Activated T-cell treated with anti-CD3 and anti-CD28 coated beads, Interleukin-2, amount 50 U/mL, for 72 hours (primary cell): ENCODE measurements at places on chromosomes 7 and 10.

- DNase-seq, result no peak
Measured at GRCh38 chr7:8214244-8214824, 47.6 kb downstream of the ICA1 start.

DNA sequence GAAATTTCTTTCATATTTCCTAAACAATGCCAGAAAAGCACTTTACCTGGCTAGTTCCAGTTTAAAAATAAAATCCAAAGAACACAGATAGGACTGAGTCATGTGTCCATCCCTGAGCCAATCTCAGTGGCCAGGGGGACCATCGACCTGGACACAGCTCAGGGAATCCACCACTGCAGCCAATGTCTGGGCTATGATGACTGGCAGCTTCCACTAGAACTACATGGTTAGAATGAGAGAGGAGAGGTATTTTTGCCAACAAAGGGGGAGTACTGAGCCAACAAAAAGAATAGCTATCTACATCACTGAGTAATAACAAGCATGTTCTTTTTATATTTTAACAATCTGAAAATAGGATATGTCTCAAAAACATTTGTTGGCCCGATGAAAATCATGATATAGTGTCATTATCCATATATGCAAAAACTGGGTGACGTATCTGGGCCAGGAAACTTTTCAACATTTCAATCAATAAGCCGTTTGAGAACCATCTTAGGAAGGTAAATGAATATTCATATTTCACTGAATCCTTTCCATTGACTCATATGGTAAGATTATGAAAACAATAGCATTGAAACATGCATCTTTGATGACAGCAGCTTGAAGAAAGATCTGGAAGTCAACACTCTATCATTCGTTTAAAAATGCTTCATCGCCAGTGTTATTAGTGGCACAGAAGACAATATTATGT is 104.0 kb downstream of the TPK1 start:
- no peak for DNase-seq

DNA sequence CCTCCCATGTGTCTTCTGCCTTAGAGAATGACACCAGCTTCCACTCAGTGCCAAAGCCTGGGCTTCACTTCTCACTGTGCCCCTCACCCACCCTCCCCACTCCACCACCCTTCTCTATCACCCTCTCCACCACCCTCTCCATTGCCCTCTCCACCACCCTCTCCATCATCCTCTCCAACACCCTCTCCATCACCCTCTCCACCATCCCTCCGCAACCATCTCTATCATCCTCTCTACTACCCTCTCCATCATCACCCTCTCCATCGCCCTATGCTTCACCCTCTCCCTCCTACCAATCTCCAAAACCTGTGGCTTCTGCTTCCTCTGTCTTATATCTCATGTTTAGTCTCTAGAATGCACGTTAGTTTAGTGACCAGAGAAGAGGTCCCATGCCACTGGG is 91.0 kb upstream of the TMEM72 start:
- no peak for DNase-seq

DNA sequence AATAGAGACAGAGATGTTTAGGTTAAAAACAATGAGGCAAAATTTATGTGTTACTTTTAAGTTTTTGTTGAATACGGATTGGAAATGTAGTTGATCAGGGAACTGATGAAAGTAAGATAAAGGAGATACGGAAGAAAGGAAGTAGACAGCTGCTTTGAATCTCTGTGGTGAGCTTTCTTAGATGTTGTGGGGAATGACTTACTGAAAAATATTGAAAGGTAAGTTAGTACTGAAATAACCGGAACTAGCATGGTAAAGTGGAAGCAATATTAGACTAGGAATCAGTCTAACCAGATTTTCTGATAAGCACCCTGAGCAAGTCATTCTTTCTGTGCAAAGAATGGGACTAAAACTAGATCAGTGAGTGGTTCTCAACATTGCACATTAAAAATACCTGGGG is 34.8 kb downstream of the LUC7L2 start:
- DNase-seq, result no peak
